Activated CD8-positive, alpha-beta memory T cell treated with anti-CD3 and anti-CD28 coated beads for 1 hour (primary cell): ENCODE measurements at places on chromosomes 12 and 14.

DNA sequence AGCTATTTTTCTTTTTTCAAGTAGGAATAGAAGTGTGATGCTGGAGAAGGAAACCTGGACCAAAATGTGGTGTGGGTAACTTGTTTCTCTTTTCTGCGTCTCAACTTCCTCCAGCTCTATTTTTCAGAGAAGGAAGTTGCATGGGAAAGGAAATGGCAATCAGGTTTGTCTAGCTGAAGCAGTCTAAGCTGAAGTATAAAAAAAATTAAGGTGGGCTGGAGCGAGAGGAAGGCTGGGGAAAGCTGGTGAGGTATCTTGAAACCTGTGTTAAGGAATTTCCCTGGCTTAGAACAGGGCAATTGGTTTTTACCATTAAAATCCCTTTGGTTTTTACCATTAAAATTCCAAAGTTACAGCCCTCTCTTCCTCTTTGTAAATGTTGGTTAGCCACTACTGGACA is 34.2 kb upstream of the NINJ2 start:
- DNase-seq, result no peak

GRCh38 chr12:127655691-127656090 is 611.3 kb upstream of the TMEM132C start:
- DNase-seq, result no peak

DNA sequence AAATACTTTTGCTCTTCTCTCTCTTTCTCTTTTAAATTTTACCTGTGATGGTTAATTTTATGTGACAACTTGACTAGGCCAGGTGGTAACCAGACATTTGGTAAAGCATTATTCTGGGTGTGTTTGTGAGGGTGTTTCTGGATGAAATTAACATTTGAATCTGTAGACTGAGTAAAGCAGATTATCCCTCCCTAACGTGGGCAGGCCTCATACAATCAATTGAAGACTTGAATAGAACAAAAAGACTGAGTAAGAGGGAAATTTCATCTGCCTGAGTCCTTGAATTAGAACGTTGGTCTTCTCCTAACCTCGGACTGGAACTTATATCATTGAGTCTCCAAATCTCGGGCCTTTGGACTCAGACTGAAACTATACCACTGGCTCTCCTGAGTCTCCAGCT is 182.1 kb downstream of the NELL2 start:
- no peak for DNase-seq

DNA sequence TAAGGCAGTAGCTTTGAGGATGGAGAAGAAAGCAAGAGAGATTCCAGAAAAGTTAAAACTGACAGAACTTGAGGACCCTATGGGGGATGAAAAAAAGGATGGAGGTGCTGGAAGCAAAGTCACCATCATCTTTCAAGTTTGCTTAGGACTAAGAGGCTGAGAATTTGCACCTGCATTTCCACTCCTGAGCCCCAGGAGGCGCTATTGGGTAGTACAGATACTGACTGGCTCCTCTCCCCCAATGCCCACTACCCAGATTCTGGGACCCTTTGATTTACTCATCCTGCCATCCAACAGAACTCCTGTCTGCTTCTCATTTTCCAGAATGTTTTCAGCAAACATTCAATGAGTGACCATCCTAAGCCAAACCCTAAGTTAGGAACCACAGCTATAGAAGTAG is 34.0 kb upstream of the CMKLR1 start:
- DNase-seq, result no peak
